ENCODE measurements at places on chromosomes 12 and 14.
A peak's percentile ranks its signal among the peaks of the same experiment; 100 is the strongest.

DNA sequence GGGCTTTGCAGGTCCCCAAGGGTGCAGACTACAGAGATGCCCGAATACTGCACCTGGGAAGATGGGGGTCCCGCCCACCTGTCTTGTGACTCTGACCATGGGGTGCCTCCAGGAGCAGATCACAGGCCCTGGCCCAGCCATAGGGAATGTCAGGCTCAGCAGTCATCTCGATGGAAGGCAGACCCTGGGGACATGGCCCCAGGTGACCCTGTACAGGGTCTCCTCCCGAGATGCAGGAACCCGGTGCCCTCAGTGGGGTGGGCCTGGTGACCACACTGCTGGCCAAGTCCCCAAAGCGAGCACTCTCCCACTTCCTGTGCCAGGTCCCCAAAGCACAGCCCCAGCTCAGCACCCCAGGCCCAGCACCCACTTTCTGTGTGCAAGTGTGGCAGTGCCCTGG lies 903.7 kb upstream of the USP15 start:
- DNase-seq = no peak

GRCh38 chr14:84975241-84975902 lies 554.6 kb upstream of the FLRT2 start:
- DNase-seq = no peak

DNA sequence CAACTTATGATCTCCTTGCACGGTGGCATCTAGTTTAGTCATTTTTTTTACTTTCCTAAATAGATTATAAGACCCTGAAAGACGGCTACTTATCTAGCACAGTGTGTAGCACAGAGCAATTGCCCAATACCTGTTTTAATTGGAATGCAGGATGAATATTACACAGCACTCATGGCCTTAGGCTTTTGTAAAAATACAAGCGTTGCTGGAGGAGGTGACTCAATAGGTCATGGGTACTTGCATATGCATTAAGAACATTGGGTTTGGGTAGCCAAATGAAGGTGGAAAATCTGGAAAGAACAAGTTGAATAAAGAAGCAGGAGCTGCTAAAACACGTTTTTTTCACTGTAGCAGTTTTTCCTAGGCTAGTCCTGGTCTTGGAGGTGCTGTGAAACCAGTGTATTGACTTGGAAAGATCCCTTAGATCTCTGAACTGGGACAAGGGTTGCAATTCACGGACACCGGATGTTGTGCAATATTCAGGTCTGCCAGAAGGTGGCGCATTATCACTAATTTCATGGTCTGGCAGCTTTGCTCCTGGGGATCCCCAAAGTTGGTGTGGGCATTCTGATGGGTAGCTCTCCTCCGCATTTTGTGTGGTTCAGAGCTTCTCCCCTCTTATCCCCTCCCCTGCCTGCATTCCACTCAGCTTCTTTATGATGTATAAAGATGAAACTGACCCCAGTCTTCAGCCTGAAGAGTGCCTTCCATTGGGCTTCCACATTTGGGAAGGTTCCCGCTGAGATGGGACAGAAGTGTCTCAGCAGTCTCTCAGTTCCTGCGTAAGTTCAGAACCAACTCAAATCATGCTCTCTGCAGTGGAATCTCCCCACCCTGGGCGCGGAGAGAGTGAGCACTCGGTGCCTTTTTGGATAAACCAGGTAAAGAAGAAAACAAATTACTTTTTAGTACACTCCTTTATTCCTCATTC lies 278.3 kb downstream of the NRXN3 start:
- DNase-seq = no peak

- no peak for DNase-seq
Observed at GRCh38 chr12:48954841-48955501, 2.3 kb downstream of the ARF3 start.

- DNase-seq = no peak
Observed at GRCh38 chr14:37253905-37254304, 56.2 kb downstream of the MIPOL1 start.

DNA sequence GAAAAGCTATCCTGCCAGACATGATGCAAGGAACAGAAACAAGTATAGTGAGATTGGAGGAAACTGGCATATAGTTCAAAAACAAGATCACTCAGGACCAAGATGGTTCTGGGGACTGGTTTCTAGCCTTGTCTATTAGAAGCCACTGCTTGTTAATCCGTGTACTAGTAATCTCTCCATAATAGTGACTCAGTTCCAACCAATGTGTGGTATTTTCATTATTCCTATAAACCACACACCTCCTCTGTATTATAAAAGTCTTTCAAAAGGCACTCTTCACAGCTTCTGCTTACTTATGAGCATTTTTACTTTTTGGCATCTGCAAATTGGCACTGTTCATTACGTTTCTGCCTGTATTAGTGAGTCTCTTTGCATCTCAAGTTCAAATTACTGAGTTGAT lies 140.3 kb downstream of the SLC6A15 start:
- DNase-seq = no peak

GRCh38 chr14:73726025-73726961 lies 12.1 kb upstream of the PNMA1 start:
- peak; percentile 38 for DNase-seq

- no peak for DNase-seq
Observed at GRCh38 chr14:101762530-101763101, 1.1 kb downstream of the PPP2R5C start.

DNA sequence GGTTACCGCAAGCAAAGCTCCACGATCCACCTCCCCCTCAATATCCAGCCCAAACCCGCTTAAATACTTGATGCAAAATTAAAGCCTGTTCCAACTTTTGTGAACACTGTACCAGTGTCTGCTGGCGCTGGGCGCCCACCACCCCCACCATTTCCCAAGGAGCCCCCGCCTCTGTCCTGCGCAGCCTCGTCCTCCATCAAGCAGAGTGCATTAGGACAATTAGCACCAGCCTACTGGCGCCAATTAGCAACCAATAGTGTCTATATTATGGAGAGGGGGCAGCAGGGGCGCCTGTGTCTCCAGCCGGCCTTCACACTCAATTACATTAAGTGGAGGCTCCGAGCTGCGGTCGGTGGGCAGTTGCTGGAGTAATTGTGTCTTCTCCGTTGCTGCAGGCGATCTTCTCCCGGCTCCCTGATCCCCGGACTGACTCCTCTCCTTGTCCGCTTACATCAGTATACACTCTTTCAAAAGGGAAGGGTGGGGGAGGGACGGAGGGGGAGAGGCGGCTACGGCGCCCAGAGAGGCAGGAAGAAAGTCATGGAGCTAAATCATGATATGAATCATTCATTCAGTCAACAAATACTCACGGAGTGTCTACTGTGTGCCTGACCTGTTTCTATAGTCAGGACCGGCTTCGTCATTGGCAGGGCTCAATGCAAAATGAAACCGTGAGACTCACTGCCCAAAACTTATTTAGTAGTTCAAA lies 707.3 kb downstream of the MED13L start:
- no peak for DNase-seq

Data from left hindlimb (tissue), 1 donor.